Hematopoietic multipotent progenitor cell treated with erythropoietin and hydrocortisone succinate and interleukin-3 and kit ligand, for 4 days (in vitro differentiated cells): ENCODE measurements at places on chromosomes 12 and 14.

DNA sequence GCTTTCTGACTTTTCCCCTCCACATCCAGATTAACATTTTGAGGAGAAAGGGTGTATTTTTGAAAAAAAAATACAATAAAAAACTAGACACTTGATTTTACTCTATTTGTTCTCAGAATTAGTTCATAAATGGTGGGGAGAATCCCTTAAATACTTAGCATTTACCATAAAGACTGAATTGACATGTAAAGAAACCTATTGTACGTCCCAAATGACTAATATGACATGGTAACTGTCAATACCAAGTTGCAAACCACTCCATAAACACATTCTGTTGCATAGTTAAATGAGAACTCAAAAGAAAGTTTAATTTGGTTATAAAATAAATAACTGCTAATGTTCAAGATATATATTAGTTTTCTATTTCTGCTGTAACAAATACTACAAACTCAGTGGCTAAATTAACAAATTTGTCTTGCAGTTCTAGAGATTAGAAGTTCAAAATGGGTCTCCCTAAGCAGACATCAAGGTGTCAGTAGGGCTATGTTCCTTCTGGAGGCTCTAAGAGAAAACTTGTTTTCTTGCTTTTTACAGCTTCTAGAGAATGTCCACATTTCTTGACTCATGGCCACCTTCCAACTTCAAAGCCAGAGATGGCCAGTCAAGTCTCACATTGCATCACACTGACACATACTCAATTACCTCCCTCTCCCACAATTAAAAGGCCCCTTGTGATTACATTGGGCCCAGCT is 16.0 kb downstream of the NELL2 start:
- DNase-seq = no peak

- no peak for DNase-seq
Measured at GRCh38 chr12:54891717-54892478, 37.6 kb downstream of the MUCL1 start.

DNA sequence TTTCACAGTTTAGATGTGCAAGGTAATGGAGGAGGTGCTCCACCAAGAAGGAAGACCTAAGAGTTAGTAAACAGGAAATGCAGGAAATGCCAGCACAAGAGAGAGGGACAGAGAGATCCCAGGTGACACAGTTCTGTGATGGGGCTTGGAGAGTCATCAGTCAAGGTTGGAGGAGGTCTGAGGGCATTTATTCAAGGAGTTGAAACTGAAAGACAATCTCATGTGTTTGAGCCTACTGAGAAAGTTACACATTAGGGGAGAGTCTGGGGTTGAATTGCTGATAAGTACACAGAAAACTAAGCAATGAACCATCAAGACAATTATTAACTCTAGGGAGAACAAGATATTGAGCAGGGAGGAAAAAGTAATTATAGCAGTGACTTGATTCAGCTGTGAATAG is 138.5 kb downstream of the ANO6 start:
- DNase-seq = no peak

DNA sequence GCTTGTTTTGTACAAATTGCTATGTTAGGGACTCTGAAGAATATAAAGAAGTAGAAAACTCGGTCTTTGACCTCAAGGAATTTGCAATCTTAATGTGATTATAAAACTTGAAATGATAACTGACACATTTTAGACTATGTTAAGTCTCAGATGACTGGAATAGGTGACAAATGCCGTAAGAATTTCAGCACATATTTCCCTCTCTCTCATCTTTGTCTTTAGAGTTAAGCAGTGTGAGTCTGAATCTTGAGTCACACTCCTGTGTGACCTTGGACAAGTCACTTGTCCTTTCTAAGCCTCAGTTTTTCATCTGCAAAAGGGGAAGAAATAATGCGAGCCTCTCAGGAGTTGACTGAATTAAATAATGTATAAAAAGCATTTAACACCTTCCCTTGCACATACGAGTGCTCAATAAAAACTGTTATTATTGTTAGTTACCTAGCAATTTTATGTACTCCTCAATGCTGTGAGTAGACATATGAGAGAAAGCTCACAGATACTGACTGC is 103.7 kb downstream of the DYRK2 start:
- no peak for DNase-seq

- no peak for DNase-seq
Measured at GRCh38 chr12:92414170-92415070, 268.8 kb upstream of the BTG1 start.

DNA sequence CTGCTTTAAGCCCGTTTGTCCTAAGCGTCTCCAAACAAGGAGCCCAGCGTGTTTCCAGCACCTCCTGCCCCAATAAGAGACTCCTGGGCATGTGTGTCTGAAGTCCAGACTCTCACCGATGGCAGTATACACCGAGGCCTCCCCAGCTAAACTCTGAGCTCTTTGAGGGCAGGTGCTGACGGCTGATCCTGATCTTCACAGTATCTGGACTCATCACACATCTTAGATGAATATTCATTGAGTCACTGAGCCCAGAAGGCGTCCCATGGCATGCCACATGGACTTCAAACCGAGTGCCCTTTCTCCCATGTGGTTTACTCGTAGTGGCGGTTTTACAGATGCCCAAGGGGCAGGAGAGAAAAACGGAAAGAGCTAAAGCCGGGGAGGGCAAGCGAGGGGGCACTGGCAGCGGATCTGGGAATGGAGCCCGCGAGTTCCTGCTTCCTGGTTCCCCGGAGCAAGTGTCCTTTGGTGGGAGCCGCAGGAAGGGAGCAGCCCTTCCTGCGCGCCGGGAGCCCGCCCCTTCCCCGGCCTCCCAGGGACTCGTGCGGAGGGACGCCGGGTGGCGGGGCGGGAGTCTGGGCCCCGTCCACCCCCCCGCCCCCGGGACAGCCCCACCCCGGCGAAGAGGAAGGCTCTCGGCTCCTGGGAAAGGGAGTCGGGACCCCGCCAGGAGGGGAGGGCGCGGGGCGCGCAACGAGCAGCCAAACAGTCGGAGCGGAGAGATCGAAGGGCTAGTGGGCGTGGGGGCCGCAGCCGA is 585 bp upstream of the TEAD4 start:
- DNase-seq = peak; percentile 34

DNA sequence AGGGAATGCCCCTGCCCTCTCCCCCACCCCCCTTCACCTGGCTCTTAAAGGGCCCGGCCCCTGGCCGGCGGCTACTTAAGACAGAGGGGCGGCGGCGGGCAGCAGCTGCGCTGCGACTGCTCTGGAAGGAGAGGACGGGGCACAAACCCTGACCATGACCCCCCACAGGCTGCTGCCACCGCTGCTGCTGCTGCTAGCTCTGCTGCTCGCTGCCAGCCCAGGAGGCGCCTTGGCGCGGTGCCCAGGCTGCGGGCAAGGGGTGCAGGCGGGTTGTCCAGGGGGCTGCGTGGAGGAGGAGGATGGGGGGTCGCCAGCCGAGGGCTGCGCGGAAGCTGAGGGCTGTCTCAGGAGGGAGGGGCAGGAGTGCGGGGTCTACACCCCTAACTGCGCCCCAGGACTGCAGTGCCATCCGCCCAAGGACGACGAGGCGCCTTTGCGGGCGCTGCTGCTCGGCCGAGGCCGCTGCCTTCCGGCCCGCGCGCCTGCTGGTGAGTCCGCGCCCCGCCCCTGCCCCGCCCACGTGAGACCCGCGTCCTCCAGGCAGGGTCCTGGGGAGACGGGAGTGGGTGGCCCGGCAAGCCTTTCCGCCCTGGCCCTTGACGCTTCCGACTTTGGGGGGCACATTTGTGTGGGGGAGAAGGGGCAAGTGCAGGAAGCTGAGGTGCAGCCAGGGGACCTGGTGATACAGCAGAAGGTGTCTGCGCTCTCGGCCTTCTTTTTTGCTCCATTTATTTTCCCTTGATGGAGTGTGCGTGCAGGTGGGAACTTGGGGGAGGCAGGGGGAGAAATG is at the start of gene IGFBP6:
TSS of gene IGFBP6 (plus strand) at position 104 of the 790 bp plus-strand sequence. CDS start at position 155, 51 bp downstream.
- peak; percentile 79 for DNase-seq

GRCh38 chr14:105476831-105477659 is 2.4 kb downstream of the CRIP2 start:
- no peak for DNase-seq

DNA sequence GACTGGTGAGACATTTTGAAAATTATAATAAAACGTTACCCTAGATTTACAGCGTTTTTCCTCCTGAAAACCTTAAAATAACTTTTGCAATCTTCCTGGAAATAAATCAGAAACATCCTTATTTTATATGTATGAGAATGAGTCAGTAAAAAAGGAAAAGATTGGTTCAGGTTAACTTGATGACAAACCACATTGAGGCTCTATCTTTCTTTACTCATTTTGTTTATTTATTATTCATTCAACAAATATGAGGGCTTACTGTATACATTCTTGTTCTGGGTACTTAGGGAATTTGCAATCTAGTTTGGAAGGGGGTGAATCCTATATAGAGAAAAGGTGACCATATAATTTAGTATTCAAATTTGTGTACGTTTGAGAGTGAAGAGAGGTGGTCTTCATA is 156.6 kb downstream of the UNC79 start:
- DNase-seq = no peak

DNA sequence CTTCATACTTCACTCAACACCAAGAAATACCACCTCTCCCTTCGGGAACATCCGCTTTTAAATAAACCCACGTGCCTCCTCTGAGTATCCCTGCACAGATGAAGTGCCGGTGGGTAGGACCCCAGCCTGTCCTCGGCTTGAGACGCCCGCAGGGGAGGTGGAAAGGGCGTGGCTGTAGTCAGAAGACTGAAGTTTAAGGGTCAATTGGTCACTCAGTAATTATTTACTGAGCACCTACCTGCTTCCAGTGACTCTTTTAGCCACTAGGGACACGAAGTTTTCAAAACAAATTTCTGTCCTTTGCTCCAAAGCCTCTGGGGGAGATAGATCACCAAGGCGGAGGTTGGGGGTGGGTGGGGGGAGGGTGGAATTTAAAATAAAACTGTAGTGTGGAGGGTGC is 309.4 kb downstream of the VRK1 start:
- no peak for DNase-seq

- DNase-seq = peak; percentile 13
Measured at GRCh38 chr12:107007411-107007810, 20.5 kb upstream of the MTERF2 start.

DNA sequence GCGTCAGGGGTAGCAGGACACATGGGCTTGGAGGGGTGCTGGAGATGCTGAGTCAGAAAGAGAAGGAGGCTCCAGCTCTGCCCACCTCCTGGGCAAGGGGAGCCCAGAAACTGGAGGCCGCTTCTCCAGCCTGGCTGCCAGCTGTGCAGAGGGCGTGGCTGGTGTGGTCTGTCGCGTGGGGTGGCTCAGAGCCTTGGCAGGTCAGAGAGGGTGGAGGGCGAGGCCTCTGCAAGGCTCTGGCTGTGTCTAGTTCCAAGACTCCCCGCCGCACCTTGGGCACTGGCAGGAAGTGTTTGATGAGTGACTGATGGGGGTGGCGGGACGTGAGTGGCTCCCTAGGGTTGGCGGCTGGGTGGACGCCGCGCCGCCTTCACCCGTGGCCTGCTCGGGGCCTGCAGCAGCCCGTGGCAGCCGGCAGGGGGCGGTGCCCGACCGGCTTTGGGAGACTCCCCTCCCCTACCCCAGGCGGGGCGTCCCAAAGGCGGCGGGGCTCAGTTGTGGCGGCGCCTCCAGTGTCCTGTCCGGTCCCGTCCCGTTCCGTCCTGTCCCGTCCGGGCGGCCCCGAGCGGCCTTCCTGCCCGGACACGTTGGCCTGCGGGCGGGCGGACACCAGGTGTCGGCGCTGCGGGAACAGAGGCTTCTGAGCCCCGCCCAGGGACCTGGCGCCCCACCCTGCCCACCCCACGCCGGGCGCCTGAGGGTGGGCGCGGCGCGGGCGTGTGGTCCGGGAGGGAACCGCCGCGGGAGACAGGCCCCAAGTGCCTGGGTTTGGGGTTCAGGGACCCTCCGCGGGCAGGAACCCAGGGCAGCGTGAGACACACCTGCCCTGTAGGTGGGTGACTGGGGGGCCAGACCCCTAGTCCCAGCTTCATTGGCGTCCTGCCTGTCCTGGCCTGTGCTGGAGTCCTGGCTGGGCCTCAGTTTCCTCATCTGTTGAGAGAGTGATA is 39.7 kb downstream of the KRT80 start:
- DNase-seq = peak; percentile 77

DNA sequence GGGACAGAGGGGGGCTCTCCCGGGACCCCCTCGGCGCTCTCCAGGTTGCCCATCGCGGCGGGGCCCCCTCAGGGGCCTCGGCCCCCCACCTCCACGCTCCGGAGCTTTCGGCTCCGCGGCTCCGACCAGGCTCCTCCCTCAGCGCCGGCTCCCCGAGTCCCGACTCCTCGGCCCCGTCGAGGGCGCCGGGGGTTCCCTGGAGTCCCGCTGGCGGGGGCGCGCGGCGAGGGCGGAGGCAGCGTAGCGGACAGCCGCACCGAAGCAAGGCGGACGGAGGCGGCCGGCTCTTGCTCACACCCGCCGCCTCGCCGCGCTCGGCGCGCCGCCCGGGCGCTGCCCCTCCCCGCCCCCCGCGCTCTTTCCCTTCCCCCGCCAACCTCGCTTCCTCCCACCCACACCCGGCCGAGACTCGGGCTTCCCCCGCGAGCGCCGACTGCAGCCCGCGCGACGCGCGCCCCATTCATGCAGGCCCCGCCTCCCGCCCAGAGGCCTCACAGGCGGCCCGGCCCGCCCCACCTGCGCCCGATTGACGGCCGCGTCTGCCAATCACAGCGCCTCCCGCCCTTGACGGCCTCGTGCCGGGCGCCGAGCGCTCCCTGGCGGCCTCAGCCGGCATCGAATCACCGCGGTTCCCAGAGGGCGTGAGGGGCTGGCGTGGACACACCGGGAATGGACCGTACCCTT is at the start of gene FMNL3:
TSS of gene FMNL3 (minus strand) at position 278 of the 684 bp plus-strand sequence. CDS start at position 53, 225 bp downstream.
- DNase-seq = peak; percentile 98

DNA sequence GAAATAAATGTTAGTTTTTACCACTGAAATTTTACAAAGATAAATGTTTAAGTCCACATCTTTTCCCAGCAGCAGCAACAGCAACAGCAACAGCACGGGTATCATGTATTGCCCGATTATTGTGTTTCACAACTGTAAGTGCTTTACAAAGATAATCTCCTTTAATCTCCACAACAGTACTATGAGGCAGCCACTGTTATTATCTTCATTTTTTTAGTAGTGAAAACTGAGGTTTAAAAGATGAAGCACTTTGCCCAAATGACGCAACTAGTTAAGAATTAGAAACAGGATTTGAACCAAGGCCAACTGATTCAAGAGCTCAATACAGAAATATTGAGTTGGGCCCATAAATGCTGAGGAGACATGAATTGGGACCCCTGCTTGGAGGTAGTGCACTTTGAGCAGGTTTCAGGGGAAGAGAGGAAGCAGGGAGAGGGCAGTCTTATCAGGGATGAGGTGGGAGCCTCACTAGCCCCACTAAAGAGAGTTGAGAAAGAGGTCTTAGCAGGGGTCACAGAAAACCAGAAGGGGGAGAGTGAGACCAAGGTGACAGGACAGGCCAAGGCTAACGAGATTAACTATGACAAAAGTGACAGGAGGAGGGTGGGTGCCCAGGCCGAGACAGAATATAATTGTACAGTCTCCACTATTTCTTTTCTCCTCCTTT is 15.3 kb downstream of the KRT2 start:
- peak; percentile 28 for DNase-seq

GRCh38 chr14:24095271-24096068 is 1.4 kb downstream of the PCK2 start:
- DNase-seq = peak; percentile 96

GRCh38 chr12:69047990-69048389 is 115.0 kb upstream of the CPM start:
- DNase-seq = no peak

GRCh38 chr12:111578276-111578970 is 20.7 kb downstream of the ATXN2 start:
- peak; percentile 67 for DNase-seq

GRCh38 chr14:23185063-23185462 is 1.6 kb upstream of the SLC7A8 start:
- no peak for DNase-seq

- no peak for DNase-seq
Measured at GRCh38 chr14:79044894-79045624, 874.9 kb downstream of the NRXN3 start.
